ENCODE measurements at places on chromosomes 12 and 14. TPM values are rescaled to one million over a fixed set of nuclear protein-coding genes. Genes with fewer than 3 reads are reported as not detected.

Gene POMT2
- 5.8 TPM for total RNA-seq

Gene ADAMTS20
- not detected for total RNA-seq

Gene PIANP
- not detected for total RNA-seq

Gene EMP1
- 15.6 TPM for total RNA-seq

Gene MSRB3
- total RNA-seq = 4.2 TPM

Gene TULP3
- total RNA-seq = 22.7 TPM

Gene EPYC
- not detected for total RNA-seq

Gene AICDA
- not detected for total RNA-seq

Gene PLD4
- not detected for total RNA-seq

Gene SALL2
- total RNA-seq = under 0.01 TPM

Gene RPL10L
- not detected for total RNA-seq

Gene CLEC14A
- not detected for total RNA-seq

Gene GPR135
- 0.26 TPM for total RNA-seq

Gene IGFBP6
- total RNA-seq = 75.5 TPM

Gene DAD1
- 236 TPM for total RNA-seq

Gene IL22
- not detected for total RNA-seq

Gene RNF212B
- not detected for total RNA-seq

Gene ALDH1L2
- 34.2 TPM for total RNA-seq

Gene TMEM260
- 21.5 TPM for total RNA-seq

Gene NYNRIN
- 2.0 TPM for total RNA-seq

Gene RPGRIP1
- total RNA-seq = not detected

Gene TRPV4
- 0.51 TPM for total RNA-seq

Gene MORN3
- total RNA-seq = 0.79 TPM

Gene MDM1
- total RNA-seq = 5.8 TPM

Gene NEUROD4
- not detected for total RNA-seq

Gene UNC79
- under 0.01 TPM for total RNA-seq

Gene CELA1
- not detected for total RNA-seq

Gene GPX2
- 1.3 TPM for total RNA-seq

Gene ANG
- total RNA-seq = 2.9 TPM

Gene LRRIQ1
- under 0.01 TPM for total RNA-seq

Gene LRP1-AS
- total RNA-seq = not detected

Gene EID3
- 1.9 TPM for total RNA-seq

Gene KRT8
- total RNA-seq = 309 TPM

Gene FBRSL1
- total RNA-seq = 3.2 TPM

Gene CCDC196
- not detected for total RNA-seq

Gene ERBB3
- 21.1 TPM for total RNA-seq

Gene NOXRED1
- total RNA-seq = 0.51 TPM

Measured in bronchial epithelial cell (primary cell).